T-helper 1 cell (primary cell): ENCODE measurements at places on chromosomes 2 and 18.

DNA sequence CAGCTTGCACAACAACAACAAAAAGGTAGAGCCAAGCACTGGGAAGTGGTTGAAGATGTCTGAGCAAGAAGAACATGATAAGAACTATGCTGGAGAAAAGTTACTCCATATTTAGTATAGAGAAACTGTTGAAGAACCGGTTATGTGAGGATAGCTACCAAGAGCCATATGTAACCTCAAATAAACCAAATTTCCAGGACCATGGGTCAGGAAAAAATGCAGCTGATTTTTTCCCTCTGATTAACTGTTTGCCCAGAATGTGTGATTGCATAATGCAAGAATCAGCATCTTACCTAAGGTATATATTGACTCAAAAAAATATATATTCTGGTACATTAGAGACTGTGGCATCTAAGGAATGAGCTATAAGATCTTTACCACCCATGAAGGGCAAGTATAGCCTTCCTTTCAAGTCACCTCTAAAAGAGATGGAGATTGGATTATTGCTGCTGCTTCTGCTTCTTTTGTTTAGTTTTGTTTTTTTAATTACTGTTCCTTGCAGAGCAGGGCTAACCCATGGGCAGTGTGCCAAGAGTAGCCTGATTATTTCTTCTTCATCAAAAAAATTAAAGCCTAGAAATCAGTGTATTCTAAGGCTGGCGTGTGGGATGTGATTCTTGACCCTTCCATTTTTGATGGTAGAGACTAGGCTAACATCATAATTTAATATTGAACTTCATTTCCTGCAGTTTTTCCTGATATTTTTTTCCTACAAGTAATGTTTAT lies 76.9 kb upstream of the MAP3K20 start:
- no peak for DNase-seq

DNA sequence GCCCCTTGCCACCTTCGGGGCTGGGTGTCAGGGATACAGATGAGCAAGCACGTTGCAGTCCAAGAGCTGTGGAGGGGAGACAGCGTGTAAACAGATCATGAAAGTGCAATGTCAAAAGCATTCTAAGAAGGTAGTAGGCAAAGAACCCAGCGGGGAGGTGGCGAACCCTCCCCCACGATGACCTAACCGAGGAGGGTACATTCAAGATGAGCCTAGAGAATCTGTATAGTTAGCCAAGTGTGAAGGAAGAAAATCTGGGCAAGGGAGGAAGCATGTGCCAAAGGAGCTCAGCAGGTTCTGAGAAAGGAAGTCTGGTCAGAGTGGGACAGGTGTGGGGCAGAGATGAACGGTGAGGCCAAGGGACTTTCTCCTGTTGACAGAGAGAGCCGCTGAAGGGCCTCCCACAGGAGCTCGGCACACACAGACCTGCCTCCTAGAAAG lies 106.9 kb downstream of the SP3 start:
- DNase-seq = no peak

GRCh38 chr18:55416791-55417190 lies 171.2 kb downstream of the TCF4 start:
- no peak for DNase-seq

DNA sequence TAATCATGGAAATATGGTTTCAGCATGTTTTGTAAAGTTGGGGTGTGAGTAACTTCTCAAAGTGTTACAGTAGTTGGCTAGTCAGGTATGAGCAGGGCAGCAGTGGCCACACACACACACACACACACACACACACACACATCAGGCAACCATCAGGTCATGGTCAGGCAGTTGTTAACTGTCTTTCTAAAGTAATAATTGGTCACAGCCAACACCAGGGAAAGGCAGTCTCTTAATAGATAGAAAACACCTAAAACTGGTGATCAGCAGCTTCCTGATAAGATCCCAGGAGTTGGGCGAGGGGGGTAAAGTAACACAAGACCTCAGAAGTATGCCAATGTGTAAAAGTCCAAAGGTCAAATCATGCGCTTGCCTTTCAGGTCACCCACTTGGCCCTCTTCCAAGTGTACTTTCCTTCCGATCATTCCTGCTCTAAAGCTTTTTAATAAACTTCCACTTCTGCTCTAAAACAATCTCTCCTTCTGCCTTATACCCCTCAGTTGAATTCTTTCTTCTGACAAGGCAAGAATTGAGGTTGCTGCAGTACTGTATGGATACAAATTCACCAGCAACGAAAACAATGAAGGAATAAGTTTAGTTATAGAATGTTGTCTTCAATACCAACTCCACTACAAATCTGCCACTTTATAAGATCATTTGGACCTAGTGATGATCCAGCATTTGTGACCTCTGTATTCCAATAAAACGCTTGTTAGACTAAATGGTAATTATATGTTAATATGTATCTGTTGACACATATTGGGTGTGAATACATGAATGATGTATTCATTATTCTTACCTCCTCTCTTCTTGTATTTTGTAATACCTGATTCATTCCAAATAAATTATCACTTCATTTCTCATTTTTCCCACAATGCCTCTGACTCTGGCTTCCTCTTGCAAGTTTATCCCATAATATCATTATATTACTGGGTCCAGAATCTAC lies 254.3 kb downstream of the METTL4 start:
- no peak for DNase-seq

- DNase-seq = no peak
Observed at GRCh38 chr18:71021030-71021362, 732.2 kb downstream of the SOCS6 start.

DNA sequence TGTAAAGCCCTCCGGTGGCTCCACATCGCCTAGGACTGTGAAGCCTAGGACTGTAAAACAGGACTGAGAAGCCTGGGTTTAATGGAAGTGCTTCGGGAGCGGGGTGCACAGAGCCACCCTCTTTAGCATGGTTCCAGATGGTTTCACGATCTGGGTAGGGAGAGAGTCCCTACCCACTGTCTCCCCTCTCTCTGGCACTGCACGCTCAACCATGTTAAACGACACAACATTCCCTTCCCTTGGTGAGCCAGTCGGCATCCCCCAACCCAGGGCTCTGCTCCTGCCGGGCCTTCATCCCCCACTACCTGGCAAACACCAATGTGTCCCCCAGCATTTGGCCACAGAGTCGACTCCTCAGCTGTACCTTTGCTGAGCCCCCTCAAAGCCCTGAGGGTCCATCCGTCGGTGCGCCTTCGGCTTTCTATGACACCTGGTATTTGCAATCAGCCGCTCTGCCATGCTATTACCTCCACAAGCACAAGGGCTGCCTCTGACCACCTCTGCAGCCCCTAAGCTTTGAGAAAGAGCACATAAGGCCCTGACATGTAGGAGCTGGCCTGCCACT lies 1.1 kb downstream of the COPS9 start:
- no peak for DNase-seq
